Stimulated activated CD4-positive, alpha-beta T cell treated with anti-CD3 and anti-CD28 coated beads, Interleukin-1b, Interleukin-23, amount 100 ng/mL, for 24 hours (primary cell): ENCODE measurements at places on chromosomes 6 and 20.

- no peak for DNase-seq
Measured at GRCh38 chr6:48057601-48058000, 53.4 kb downstream of the PTCHD4 start.

GRCh38 chr6:165106261-165106660 lies 203.1 kb downstream of the C6orf118 start:
- DNase-seq: no peak

GRCh38 chr20:58342104-58342945 lies 32.8 kb downstream of the RAB22A start:
- no peak for DNase-seq

DNA sequence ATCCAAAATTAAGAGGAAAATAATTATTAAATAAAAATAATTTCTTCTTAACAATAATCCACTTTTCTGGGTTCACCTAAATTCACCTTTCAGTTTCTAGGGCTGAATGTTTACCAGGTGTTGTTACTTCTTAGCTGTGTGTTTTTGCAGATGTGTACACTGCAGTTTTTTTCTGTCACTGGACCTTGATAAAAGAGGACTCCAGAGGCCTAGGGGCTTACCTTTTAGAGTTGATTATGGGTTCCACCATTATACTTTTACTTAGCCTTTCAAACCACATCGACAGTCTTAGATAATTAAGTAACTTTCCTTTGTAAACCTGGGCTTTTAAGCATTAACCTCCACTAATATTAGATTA lies 766.5 kb downstream of the BCKDHB start:
- DNase-seq: no peak

DNA sequence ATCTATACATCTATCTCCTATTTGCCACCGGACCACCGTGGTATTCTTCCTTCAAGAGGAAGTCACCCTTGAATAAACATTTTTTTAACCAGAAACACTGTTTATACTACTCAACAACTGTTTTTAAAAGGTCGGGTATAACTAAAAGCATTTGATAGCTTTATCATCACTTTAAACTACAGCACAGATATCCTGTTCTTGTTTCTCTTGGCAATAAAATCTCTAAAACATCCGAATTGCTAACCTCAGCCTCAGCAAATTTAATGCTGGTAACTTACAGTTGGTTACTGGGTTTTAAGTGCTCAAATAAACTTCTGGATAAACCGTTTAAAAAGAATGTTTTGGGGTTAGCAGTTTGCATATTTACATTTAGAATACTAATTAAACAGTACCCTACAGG lies 20.4 kb downstream of the ZUP1 start:
- DNase-seq: no peak

DNA sequence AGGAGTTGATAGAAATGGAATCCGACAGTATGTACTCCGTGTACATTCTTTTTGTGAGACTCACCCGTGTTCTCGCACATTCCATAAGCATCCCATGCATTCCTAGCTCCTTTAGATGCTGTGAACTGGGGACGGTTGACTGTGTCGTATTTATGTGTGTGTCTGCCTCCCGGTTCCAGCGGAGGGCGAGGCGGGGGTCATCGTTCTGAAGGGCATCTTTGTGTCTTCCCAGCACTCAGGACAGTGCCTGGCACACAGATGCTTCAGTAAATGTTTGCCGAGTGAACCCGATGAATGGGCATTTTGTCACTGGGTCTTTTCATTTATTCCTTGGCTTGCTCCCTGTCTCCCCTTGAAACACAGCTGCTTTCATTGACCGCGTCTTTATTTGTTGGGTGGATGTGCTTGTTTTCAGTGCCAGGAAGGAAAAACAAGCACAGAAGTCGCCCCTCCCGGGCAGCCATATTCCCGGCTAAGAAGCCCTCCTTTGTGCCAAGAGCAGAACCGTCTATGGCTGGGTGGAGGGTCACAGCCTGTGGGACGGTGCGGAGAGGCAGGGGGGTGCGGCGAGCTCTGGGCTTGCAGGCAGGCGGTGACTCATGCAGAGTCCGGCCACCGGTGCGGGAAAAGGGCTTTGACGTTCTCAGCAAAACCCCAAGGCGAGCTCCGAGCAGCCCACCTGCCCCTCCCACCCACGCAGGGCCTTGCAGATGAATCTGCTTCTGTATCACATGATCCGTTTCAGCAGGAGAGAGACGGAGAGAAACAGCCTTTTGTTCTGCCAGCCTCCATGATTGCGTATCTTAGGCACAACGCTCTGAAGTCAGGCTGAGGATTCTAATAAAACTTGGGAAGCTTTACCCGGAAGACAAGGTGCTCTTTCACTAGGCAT lies 11.2 kb upstream of the PSMG4 start:
- no peak for DNase-seq

DNA sequence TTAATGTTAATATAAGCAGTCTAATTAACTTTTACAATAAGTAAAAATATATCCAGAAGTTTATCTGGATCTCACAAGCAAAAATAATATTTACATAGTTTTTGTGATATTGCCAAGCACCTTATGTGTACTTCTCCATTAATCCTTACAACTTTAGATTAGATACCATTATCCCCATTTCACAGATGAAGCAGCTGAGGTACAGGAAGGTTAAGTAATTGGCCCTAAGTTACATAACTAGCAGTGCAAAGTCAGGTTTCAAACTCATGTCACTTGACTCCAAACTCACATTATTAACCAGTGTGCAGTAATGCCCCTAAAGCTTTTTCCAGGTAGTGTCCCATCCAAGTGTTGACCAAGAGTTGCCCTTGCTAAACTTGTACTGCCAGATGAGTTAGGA lies 248.6 kb upstream of the STXBP5 start:
- no peak for DNase-seq

DNA sequence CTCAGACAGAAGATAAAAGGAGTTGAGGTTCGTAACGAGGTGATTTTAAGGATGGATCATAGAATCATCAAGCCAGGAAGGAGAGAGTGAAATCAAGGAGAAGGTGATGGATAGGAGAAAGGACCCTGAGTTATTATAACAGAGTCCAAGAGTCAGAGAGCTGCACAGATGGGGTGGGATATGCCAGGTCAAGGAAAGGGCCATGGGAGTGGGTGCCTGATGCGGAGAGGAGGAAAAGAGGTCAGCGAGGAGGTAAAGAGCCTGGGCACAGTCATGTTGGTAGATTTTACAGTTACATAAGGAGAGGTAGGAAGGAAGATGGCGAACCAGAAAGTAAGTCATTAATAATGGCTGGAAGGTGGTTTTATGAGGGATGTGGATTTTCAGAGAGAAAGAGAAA lies 114.9 kb downstream of the LAMA2 start:
- no peak for DNase-seq

DNA sequence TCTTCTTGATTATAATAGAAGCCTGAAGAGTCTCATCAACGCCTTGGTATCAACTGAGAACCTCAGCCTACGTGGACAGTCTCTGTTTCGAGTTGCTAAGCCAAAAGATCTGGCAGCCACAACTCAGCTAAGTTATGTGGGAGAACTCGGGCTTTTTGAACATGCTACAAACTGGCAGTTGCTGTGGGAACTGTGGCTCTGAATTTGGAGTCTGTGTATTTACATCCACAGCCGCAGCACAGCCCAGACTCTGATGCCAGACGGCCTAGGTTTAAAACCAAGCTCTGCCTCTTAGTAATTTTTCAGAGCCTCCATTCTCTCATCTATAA lies 35.8 kb downstream of the RIPOR2 start:
- DNase-seq: no peak

DNA sequence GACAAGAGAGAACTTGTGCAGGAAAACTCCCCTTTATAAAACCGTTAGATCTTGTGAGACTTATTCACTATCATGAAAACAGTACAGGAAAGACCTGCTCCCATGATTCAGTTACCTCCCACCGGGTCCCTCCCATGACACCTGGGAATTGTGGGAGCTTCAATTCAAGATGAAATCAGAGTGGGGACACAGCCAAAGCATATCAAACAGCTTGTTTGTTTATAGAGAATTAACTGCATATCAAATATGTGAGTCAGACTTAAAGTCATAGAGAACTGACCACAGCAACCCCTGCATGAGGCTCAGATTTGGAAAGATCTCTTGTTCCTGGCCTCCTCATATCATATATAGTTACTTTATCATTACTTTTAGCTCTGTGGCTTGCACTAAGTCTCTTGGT lies 29.1 kb upstream of the HDAC2 start:
- no peak for DNase-seq

GRCh38 chr6:5484692-5485091 lies 223.4 kb downstream of the FARS2 start:
- no peak for DNase-seq

- DNase-seq: no peak
Measured at GRCh38 chr6:147156799-147157382, 47.3 kb upstream of the STXBP5 start.

DNA sequence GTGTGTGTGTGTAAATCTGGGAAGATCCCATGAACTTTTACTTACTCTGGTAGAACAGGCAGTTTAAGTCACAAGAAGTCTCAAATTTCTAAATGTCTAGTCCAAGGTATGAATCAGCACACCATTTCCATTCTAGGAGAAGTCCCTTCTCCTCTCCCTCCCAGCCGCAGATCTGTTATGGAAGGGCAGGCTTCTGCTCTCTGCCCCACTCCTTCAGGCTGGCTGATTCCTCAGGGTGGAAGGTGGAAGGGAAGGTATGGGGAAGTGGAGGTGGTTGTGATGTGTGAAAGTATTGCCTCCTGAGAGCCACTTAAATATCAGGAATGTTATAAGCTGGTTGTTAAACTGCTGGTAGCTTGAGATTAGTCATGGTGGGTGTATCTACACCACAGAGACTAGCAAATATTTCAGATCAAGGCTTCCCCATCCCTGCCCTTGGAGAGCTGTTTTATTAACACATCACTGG lies 44.5 kb upstream of the LAMA4 start:
- no peak for DNase-seq

GRCh38 chr6:79065232-79065631 lies 12.8 kb downstream of the PHIP start:
- no peak for DNase-seq

- no peak for DNase-seq
Measured at GRCh38 chr20:38252292-38253288, 7.9 kb downstream of the KIAA1755 start.

DNA sequence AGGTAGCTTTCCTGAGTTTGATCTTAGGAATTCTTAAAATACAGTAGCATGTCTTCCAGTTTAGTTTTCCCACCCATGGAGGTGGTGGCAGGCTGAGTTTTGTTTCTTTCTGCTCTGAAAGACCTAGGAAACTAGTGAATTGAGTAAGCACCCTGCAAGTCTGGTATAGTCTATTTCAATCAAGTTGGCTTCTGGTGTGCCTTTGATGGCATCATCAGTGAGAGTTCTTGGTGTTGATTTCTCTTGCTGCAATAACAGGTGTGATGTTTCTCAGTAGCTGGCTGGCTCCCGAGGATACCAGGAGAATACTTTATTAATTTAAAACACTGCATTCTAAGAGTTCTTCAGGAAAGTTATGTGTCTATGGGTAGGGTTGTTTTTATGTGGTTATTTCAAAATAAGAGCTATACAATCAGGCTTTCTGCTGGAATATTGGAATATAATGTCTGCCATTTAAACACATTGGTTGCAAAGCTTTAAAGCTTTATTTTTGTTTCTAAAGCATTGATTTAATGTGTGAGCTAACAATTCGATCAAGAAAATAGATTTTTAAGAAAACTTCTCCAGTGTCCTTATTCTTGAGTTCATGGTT lies 19.0 kb downstream of the VAPB start:
- no peak for DNase-seq

GRCh38 chr6:2449572-2449940 lies 204.2 kb upstream of the GMDS start:
- DNase-seq: no peak

GRCh38 chr20:36856691-36857635 lies 19.0 kb upstream of the TLDC2 start:
- DNase-seq: no peak

GRCh38 chr20:53672484-53673129 lies 79.0 kb upstream of the ZNF217 start:
- DNase-seq: no peak

GRCh38 chr6:169028343-169028742 lies 225.3 kb downstream of the THBS2 start:
- DNase-seq: no peak

DNA sequence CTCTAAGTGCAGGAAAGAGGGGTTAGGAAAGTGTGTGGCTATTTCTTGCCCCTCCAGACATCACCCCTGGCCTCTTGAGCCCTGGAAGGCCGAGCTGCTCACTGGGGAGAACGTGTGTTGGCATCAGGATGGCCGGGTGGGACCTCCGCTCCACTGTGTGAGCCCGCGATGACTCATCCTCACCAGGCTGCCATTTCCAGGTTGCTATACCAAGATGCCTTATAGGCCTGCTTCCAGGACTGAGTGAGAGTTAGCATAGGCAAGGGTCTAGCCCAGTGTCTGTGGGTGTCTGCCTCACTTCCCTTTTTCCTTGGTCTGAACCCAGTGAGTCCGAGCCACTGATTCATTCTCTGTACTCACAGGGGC lies 105.0 kb downstream of the MRPL14 start:
- DNase-seq: no peak

- DNase-seq: no peak
Measured at GRCh38 chr6:21341910-21342309, 251.6 kb upstream of the SOX4 start.

GRCh38 chr6:20367743-20368485 lies 33.8 kb upstream of the E2F3 start:
- DNase-seq: peak; percentile 12

DNA sequence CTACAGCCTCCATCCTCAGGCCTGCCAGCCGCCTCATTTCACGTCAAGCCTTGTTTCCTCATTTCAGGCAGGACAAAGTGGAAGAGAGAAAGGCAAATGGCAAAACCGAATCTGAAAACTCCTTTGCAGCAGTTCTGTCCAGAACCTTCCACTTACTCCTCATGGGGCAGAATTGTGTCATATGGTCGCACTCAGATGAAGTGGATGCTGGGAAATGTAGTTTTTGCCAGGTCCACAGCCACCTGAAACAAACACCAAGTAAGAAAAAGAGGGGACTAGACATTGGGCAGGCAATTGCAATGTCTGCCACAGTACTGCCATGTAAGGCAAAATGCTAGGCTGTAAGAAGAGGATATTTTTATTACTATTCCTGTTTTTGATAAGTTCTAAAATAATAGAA lies 44.9 kb downstream of the ISM1 start:
- DNase-seq: no peak

DNA sequence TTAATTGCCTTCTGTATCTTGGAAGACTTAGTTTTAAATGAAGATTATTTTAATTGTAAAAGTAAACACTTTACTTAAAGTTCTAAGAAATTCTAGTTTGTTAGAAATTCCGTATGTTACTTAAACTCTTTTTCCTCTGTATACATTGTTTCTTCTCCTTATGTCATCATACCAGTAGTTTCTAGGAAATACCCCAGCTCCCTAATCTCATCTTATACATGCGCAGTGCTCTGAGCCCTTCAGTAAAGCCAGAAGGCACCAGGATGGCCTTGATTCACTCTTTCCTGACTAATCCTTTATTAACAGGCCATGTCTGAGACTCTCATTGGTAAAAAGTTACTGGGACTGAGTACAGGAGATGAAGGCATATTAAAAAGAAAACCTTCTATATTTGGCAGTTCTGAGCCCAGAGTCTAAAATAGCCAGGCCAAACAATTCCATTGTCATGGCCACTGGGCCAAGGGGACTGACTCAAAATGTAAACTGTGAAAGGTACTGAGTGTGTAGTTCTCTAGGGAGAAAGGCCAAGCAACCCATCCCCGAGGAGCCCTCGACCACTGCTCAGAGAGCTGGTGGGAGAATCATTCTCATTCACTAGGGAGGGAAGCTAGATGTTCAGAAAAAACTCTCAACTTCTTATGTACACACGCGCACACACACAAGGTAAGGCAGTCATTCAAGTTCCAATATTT lies 25.0 kb downstream of the SLC22A1 start:
- DNase-seq: no peak

- no peak for DNase-seq
Measured at GRCh38 chr6:13971303-13971702, 46.6 kb downstream of the RNF182 start.

- DNase-seq: no peak
Measured at GRCh38 chr6:145309842-145310535, 425.3 kb downstream of the EPM2A start.
